ENCODE measurements at places on chromosomes 6 and 20. TPM values are rescaled to one million over a fixed set of nuclear protein-coding genes. Genes with fewer than 3 reads are reported as not detected.

Gene ZNF831
- total RNA-seq = not detected

Gene SERAC1
- total RNA-seq = 4.4 TPM

Gene FAM83D
- total RNA-seq = 28.7 TPM

Gene TRIM10
- not detected for total RNA-seq

Gene CNKSR3
- total RNA-seq = 4.9 TPM

Gene NFYA
- 5.9 TPM for total RNA-seq

Gene ALDH8A1
- 1.5 TPM for total RNA-seq

Gene FERMT1
- 17.3 TPM for total RNA-seq

Gene DYNLRB1
- total RNA-seq = 44.4 TPM

Gene MATN4
- total RNA-seq = under 0.01 TPM

Gene AKAP12
- total RNA-seq = 133 TPM

Gene TNF
- total RNA-seq = not detected

Gene TRIM40
- total RNA-seq = not detected

Gene HAO1
- not detected for total RNA-seq

Gene SPATS1
- not detected for total RNA-seq

Gene LTB
- total RNA-seq = not detected

Gene GDAP1L1
- total RNA-seq = not detected

Gene F13A1
- total RNA-seq = not detected

Gene SLC17A2
- not detected for total RNA-seq

Gene NKX2-2
- total RNA-seq = 0.20 TPM

Gene FAXC
- total RNA-seq = 0.37 TPM

Gene PRKN
- total RNA-seq = 2.0 TPM

Gene PSORS1C1
- 0.39 TPM for total RNA-seq

Gene TP53TG5
- total RNA-seq = not detected

Gene SIRPA
- total RNA-seq = 9.2 TPM

Gene EFCAB8
- total RNA-seq = under 0.01 TPM

Gene ASIP
- total RNA-seq = not detected

Gene SCRT2
- not detected for total RNA-seq

Gene GTSF1L
- not detected for total RNA-seq

Gene IL22RA2
- total RNA-seq = not detected

Gene RBL1
- 21.3 TPM for total RNA-seq
